Activated naive CD4-positive, alpha-beta T cell treated with anti-CD3 and anti-CD28 coated beads, Interleukin-2, amount 10 ng/mL, durations not matched to agents 7 days and 5 days (primary cell): ENCODE measurements at places on chromosomes 7 and 10.

DNA sequence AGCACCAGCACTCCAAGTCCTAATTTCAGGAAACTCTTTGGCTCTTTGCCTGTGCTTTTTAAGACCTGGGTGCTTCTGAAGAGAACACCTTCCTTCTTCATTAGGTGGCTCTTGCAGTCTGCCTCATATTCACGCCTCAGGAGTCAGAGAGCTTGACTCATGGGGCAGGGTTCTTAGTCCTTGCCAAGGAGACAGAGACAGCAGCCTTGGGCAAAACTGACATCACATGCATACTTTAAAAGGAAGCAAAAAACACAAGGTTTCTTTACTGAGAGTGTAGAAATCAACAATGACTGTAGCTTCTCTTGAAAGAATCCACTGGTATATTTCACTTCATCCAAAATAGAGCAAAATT lies 780.6 kb downstream of the INHBA start:
- no peaks in the 10 kb centered on the region for H3K4me1 ChIP-seq
- no peaks in the 10 kb centered on the region for H3K27me3 ChIP-seq
- H3K36me3 ChIP-seq = no peaks in the 10 kb centered on the region
- no peak overlapping the region for H3K4me3 ChIP-seq
- no peak for DNase-seq
- no peak overlapping the region for H3K27ac ChIP-seq

DNA sequence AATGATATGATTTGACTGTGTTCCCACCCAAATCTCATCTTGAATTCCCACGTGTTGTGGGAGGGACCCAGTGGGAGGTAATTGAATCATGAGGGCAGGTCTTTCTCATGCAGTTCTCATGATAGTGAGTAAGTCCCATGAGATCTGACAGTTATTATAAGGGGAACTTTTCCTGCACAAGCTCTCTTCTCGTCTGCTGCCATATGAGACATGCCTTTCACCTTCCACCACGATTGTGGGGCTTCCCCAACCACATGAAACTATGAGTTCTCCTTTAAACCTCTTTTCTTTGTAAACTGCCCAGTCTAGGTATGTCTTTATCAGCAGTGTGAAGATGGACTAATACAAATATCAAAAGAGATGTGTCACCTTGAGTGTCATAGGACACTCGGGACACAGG lies 502.7 kb upstream of the PODXL start:
- H3K4me1 ChIP-seq = no peaks in the 10 kb centered on the region
- H3K36me3 ChIP-seq = no peaks in the 10 kb centered on the region
- no peak for DNase-seq
- no peak overlapping the region for H3K27ac ChIP-seq
- peaks cover 5% of the 10 kb centered on the region for H3K27me3 ChIP-seq

- H3K4me1 ChIP-seq = no peaks in the 10 kb centered on the region
- H3K27ac ChIP-seq = no peak within 1 kb of the TSS
- no peak within 1 kb of the TSS for H3K4me3 ChIP-seq
- H3K36me3 ChIP-seq = no peaks in the 10 kb centered on the region
- no peak for DNase-seq
Measured at GRCh38 chr7:102912742-102913141, at the start of gene LRRC17. LRRC17 (plus strand) TSS chr7:102913000; CDS start chr7:102933914, 20,914 bp downstream.

GRCh38 chr7:114819616-114820362 lies 102.1 kb upstream of the MDFIC start:
- no peak overlapping the region for H3K4me3 ChIP-seq
- no peak overlapping the region for H3K27ac ChIP-seq
- H3K4me1 ChIP-seq = peaks cover 2% of the 10 kb centered on the region
- H3K36me3 ChIP-seq = no peaks in the 10 kb centered on the region
- no peak for DNase-seq

DNA sequence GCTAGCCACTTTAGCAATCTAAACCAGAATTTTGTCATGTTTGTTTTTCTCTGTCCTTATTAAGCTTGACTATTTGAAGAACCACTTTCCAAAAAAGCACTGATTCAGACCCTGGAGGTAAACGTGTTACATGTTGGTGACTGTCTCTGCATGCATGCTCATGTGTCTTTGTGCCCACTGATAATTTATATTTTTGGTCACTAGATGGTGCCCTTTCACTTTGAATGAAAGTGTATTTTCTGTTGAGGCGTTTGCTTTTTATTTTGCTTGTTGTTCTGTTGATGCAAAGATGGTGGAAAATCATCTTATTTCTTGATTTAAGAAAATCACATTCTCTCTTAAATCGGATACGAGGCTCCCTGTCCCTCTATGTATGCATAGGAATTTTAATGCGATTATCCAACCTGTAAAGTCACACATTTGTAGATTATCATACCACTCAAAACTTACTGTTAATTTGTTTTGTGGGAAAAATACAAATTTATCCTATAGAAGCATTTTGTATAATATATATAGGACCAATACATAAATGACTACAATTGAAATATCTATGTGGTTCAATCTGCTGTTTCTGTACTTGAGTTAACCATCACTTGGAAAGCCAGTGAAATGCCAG lies 269.3 kb downstream of the BICC1 start:
- H3K27ac ChIP-seq = no peak overlapping the region
- H3K27me3 ChIP-seq = no peaks in the 10 kb centered on the region
- no peak for DNase-seq
- H3K36me3 ChIP-seq = no peaks in the 10 kb centered on the region
- H3K4me1 ChIP-seq = no peaks in the 10 kb centered on the region

GRCh38 chr10:3348564-3348963 lies 176.0 kb upstream of the PITRM1 start:
- H3K4me3 ChIP-seq = no peak overlapping the region
- DNase-seq = no peak
- peaks cover 65% of the 10 kb centered on the region for H3K27me3 ChIP-seq
- no peak overlapping the region for H3K27ac ChIP-seq
